ENCODE measurements at places on chromosomes 16 and 17.

DNA sequence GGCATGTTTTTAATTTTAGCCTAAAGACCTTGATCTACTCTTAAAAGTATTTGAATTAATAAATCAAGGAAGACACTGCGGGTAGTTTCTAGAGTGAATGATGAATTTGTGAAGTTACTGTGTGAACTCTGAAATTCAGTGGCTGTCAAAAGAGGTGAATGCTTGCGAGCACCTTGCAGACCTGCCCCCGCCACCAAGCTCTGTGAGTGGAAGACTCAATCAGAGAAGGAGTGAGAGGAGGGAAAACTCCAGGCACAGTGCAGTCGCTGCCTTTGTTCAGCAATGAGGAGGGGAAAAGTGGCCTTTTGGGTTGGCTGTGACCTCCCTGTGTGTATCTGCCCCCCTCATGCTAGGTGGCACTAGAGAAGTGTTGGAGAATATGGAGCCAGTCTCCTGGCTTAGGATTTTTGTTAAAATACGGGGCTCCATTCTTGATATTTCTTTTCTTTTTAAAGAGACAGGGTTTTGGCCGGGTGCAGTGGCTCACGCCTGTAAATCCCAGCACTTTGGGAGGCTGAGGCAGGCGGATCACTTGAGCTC is 53.0 kb downstream of the LDHD start:
- DNase-seq = no peak

GRCh38 chr17:43665084-43665936 is 3.6 kb upstream of the MEOX1 start:
- no peak for DNase-seq

DNA sequence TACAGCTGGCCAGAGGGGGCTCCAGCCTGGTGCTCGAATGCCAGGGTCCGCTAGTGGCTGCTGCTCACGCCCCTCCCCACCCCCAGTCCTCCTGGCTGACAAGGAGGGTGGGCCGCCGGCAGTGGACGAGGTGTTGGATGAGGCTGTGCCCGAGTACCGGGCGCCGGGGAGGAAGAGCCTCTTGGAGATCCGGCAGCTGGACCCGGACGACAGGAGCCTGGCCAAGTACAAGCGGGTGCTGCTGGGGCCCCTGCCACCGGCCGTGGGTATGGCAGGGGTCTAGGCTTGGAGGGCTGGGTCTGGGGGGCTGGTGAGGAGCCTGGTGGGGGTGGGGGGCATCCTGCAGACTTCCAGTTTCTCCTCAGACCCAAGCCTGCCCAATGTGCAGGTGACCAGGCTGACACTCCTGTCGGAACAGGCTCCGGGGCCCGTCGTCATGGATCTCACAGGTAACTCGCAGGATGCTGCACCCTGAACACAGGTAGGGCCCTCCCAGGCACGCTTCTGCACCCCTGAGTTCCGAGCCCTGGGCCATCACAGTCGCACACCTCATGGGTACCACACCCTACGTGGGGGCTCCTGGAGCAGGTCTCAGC is 1.2 kb upstream of the PDIA2 start:
- DNase-seq = no peak

- DNase-seq = no peak
Observed at GRCh38 chr17:32915245-32915644, 12.7 kb upstream of the TMEM98 start.

GRCh38 chr17:74210191-74211140 is 2.9 kb upstream of the TTYH2 start:
- peak; percentile 46 for DNase-seq

GRCh38 chr16:49545741-49546448 is 172.3 kb downstream of the C16orf78 start:
- DNase-seq = no peak

DNA sequence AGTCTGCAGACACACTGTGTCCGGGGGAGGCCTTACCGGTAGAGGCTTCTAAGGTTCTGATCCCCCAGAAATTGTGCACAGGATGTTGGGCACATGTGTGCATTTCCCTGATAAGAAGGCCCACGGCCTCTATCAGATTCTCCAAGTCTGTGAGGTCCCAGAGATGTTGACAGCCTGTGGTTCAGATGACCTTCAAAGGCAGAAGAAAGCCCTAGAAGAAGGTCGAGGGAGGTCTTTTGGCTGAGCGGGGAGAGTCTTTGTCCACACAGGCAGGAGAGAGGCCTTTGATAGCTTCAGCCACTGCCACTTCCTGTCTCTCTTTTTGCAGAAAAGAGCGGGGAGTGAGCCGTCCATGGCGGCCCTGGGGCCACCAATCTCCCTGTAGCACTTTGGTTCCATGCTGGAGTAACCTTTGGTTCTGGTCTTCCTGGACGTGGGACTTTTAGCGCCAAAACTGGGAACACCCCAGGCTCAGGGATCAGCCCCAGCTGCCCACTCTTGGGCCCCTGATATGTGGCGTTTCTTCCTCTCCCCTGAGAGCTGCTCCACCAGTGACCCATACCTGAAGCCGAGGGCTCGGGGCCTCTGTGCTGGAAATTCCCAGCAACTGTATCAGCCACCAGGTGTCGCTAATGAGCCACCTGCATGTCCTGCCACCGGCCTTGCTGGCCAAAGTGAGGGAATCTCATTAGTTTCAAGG is 28.1 kb upstream of the LGALS9 start:
- DNase-seq = peak; percentile 11

DNA sequence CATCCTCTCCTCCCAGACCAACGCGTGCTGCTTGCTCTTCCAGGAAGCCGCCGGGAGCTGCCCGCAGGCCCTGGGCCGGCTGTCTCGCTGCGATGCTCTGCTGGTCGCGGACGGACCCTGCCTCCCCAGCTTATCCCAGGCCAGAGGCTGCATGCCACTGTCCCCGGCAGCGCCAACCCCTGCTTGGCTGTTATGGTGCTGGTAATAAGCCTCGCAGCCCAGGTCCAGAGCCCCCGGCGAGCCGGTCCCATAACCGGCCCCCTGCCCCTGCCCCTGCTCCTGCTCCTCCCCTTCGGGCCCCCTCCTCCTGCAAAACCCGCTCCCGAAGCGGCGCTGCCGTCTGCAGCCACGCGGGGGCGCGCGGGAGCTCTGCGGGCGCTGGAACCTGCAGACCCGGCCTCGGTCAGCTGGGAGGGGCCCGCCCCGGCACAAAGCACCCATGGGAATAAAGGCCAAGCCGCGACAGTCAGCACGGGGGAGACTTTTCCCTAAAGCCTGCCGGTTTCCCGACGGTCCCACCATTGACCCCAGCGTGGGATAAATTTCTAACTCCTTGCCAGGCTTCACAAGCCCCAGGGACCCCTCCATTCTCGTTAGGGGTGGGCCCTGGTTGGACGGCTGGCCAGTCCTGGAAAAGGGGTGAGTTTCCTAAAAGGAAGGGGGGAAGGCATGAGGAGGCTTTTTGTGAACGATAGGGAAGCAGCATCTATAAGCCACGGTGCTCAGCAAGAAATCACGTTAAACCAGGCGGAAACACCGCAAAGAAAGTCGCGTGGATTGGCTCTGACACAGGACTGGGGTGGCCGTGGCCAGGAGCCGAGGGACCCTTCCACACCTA is 11.2 kb downstream of the ENPP7 start:
- peak; percentile 67 for DNase-seq

GRCh38 chr17:60995680-60996079 is 318.0 kb downstream of the BCAS3 start:
- DNase-seq = no peak

- DNase-seq = no peak
Observed at GRCh38 chr16:9343276-9343675, 251.8 kb downstream of the HAPSTR1 start.

DNA sequence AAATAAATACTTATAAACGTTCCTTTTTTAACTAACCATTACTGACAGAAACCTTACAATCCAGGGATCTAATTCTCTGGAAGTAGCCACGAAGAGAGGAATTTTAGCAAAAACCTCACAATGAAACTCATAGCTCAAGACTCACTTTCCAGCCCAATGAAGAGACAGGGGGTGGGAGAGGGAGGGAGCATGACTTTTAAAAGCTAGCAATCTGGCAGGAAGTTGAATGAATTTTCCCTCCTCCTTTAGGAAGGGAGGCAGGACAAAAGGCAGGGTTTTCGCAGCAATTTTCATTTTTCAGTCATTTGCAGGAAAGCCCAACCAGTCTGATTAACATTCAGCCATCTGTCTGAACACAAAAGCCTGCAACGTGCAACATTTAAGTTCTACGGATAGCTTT is 381.5 kb upstream of the PSMD7 start:
- peak; percentile 3 for DNase-seq

- DNase-seq = no peak
Observed at GRCh38 chr16:11181242-11181898, 74.6 kb downstream of the SOCS1 start.

GRCh38 chr17:27346228-27346899 is 52.5 kb downstream of the WSB1 start:
- DNase-seq = no peak

DNA sequence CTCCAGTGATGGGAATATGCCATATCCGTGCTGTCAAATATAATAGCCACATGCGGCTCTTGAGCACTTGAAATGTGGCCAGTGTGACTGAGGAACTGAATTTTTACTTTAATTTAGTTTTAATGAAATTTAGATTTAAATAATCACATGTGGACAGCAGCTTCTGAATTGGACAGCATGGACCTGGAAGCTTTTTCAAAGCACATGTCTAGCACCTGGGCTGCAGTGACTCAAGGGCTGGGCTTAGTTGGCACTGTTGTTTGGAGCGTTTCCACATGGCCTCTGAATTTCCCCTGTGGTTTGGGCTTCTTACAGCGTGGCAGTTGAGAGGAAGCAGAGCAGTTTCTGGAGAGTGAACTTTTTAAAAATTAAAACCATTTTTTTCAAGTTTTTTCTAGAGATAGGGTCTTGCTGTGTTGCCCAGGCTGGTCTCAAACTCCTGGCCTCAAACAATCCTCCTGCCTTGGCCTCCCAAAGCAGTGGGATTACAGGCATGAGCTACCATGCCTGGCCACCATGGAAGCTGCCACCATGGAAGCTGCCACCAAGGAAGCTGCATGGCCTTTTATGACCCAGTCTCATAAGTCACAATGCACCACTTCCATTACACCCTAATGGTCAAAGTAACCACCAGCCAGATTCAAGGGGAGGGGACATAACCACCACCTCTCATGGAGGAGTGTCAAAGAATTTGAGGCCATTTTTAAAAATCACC is 6.7 kb upstream of the TOB1 start:
- no peak for DNase-seq

DNA sequence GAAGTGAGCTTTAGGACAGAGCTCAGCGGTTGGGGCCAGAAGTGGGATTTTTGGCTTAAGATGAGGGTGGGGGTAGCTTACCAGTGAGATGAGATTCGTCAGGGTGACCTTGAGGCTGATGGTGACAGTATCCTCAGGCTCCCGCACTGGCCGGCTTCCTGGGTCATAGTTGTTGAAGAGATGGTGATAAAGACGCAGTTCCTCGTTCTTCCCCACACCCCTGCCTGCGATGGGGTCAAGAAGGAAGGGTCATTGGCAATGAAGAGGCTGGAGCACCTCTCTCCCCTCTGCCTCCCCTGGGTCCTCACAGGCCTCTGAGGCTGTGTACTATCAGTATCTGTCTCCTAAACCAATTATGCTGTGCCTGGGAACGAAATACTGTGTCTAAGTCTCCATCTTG is 358 bp downstream of the CHRNE start:
- DNase-seq = no peak

DNA sequence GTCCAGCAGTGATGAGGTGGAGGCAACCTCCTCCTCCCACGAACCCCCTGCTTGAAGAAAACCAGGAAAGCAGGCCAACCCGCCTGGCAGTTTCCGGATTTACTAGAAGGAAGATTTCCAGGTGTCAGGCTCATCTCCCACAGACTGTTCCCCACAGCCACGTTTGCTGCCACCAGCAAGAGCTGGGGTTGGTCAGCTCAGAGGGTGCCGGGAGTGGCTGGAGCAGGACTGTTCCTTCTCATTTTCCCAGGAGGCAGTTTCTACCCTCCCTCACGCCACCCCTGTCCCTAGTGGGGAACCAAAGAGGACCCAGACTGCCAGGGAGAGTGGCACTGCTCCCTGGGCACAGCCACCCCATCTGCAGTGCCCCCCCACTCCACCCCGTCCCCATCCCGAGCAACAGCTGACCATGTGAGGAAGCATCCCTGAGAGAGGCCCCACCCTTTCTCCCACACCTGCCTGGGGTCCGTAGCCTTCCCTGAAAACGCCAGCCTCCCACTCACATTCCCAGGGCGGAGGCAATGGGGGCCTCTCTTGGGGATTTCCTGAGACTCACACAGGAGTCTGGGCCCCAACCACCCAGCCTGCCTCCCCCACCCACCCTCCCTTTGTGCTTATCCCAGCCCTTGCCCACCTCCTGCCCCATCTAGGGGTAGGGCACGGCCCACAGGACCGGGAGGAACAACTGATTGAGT is 5.9 kb downstream of the KRT17 start:
- no peak for DNase-seq

DNA sequence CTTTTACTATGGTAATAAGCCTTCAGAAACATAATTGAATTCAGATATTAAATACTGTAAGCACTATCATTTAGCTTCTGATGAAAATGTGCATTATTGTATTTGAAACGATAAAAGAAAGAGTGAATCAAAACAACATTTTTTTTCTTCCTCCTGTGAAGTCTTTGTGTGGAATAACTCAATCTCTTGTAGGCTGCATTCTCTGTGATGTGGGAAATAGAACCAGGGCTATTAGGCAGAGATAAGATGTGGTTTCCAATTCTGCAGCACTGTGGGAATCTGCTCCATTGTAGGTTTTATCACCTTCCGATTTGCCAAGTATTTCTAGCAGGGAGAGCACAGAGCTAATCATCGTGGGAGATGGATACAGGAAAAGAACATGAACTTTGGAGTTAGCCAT is 624.5 kb downstream of the RBFOX1 start:
- no peak for DNase-seq

DNA sequence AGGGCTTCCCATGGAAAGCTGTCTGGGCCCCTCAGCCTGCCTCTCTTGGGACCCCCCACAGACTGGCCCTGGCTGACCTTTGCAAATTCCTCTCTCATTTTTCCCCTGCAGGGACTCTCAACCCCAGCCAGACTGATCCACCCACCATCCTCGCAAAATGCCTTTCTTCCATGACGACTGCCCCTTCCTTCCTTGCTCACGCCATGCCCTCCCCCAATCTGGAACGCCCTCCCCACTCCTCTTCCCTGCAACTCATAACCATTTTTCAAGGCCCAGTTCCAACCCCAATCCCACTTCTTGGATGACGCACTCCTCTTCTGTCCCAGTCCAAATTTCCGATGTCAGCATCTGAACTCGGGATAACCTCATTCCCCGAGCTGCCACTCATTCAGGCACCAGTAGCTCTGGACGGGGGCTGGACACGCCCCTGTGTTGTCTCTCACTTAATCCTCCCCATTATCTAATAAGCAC is 1.3 kb upstream of the DNAI2 start:
- DNase-seq = no peak

GRCh38 chr17:49969795-49970389 is 902 bp downstream of the DLX4 start:
- no peak for DNase-seq

GRCh38 chr16:50303041-50303604 is 36.8 kb downstream of the ADCY7 start:
- no peak for DNase-seq

GRCh38 chr17:28576758-28577465 is at the start of gene ALDOC:
TSS of gene ALDOC (minus strand) at chr17:28576895. CDS start at chr17:28575532, 1,363 bp downstream.
- DNase-seq = peak; percentile 82

DNA sequence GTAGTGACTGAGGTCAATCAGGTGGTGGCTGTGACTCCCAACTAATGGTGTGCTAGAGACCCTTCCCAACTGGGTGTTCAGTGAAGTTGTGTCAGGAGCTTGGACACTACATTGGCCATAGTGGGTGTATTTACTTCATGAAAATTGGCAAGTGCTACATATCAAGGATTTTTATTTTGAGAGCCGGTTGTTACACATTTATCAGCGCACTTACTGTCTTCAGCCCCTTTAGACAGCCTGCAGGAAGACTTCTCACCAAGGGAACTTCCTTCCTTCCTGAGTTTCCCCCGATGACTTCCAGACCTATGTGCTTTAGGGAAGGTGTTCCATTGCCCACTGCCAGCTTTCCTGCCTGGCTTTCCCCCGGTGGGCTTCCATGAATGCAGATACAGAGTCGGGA is 261.2 kb downstream of the CBLN1 start:
- no peak for DNase-seq
